NCI-H1694 (cell line): ENCODE measurements at places on chromosomes 7 and 10.

DNA sequence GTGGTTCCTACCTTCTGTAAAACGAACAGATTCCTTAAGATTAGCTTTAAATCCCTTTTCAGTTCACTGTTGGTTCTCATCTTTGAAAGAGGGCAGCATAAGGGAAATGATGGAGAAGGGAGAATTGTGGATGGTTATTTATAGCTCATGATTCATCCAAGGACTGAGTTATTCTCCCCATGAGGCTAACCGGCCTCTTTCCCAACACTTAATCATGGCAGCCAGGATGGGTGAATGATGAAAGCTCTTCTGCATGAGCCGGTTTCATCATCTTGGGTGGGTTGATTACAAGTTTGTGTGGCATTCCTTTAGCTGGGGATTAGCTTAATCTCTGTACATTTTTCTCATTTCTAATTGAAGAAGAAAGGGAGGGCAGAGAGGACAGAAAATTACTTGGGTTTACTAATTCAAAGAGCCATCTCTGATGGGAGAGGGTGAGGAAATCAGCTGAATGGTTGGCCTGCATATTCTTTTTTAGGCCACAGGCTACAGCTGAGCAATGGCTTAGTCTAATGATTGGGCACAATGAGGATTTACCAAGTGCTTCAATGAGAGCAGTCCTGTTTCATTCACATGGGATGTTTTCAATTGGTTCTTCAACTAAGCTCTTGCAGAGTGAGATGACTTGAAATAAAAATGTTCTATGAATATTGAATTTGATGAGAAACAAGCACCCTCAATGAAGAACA is 250.0 kb downstream of the BMPER start:
- DNase-seq, result no peak

GRCh38 chr7:81887098-81888090 is 117.5 kb upstream of the HGF start:
- no peak for DNase-seq

- DNase-seq, result no peak
Observed at GRCh38 chr10:59222788-59223187, 46.3 kb downstream of the PHYHIPL start.

DNA sequence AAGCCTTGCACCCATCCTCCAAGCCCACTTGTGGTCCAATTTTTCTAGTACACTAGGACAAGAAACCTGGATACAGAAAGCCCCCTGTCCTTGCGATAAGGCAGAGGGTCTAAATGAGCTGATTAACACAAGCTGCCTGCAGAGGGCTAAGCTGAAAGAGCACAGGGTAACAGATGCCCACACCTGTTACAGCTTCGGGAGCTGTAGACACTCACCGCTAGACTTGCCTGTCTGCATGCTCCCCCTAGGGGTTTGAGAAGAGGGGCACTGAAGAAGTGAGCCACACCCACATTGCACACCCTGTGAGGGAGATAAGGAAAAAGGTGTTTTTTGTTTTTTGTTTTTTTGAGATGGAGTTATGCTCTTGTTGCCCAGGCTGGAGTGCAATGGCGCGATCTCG is 386.5 kb upstream of the AUTS2 start:
- DNase-seq, result peak; percentile 70

GRCh38 chr7:140156460-140157080 is 20.2 kb downstream of the KDM7A start:
- DNase-seq, result no peak

- peak; percentile 9 for DNase-seq
Observed at GRCh38 chr10:96830511-96831199, 1.4 kb upstream of the LCOR start.

DNA sequence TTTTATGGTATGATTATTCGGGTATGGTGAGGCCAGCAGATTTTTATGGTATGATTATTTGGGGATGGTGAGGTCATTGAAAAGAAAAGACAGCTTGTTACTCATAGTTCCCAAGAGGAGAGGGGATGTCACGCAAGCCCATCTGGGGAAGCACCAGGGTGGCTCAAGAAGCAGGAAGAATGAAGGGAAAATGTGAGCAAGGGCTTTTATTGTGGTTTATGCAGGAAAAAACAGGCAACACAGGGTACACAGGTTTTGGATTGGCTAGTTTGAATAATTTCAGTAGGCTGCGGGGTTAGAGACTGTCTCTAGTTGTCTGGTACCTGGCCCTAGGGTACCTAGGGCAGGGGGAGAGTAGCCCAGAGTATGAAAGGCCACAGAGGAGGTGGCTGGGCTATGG is 26.8 kb upstream of the DGKI start:
- no peak for DNase-seq

DNA sequence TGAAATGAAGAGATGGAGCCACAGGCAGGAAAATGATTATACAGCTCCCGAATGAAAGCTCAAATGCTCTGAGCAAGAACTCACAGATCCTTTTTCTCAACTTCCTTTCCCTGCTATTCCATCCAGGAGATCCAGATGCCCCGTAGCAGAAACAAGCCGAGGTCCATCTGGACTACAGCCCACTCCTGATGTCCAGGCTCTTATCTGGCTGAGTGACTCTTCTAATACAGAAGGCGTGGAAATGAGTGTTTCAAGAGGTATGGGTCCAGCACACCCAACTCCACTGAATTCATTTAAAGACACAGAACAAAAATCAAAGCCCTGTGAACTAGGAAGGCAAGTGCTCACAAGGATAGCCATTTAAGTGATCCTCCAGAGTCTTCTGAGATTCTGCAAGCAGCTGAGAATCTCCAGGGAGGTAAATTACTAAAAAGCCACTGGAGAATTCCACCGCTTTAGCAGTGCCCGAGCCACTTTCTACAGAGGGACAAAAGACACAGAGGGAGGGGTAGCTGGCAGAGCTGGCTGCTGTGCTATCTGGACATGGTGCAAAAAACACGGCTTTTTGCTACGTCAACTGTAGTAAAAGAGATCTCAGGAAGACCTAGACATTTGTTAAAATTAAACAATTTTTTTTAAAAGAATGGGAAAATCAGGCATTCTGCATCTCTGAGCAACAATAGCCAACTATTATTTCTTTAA is 24.5 kb downstream of the FAM171A1 start:
- no peak for DNase-seq

DNA sequence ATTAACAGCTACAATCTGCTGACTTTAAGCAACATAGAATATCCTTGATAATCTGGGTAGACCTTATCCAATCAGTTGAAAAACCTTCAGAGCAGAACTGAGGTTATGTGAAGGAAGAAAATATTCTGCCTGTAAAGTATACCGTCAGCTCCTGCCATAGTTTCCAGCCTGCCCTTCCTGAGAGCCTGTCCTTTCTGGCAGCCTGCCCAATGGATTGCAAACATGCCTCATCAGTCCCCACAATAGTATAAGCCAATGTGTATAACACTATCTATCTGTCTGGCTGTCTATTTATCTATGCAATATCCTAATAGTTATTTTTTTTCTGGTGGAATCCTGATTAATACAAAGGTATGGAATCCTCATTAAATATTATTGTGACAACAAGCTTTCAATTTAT is 489.2 kb upstream of the KCND2 start:
- DNase-seq, result no peak

- DNase-seq, result no peak
Observed at GRCh38 chr7:100588438-100588837, 2.3 kb downstream of the FBXO24 start.
